SJSA1 (cell line): ENCODE measurements at places on chromosomes 3 and 15.

- no peak for DNase-seq
These were observed 123.1 kb downstream of the ADAMTSL3 start for GRCh38 chr15:83776986-83777385.

GRCh38 chr15:62758126-62758951 is 284.2 kb upstream of the TPM1 start:
- DNase-seq, result peak; percentile 66

DNA sequence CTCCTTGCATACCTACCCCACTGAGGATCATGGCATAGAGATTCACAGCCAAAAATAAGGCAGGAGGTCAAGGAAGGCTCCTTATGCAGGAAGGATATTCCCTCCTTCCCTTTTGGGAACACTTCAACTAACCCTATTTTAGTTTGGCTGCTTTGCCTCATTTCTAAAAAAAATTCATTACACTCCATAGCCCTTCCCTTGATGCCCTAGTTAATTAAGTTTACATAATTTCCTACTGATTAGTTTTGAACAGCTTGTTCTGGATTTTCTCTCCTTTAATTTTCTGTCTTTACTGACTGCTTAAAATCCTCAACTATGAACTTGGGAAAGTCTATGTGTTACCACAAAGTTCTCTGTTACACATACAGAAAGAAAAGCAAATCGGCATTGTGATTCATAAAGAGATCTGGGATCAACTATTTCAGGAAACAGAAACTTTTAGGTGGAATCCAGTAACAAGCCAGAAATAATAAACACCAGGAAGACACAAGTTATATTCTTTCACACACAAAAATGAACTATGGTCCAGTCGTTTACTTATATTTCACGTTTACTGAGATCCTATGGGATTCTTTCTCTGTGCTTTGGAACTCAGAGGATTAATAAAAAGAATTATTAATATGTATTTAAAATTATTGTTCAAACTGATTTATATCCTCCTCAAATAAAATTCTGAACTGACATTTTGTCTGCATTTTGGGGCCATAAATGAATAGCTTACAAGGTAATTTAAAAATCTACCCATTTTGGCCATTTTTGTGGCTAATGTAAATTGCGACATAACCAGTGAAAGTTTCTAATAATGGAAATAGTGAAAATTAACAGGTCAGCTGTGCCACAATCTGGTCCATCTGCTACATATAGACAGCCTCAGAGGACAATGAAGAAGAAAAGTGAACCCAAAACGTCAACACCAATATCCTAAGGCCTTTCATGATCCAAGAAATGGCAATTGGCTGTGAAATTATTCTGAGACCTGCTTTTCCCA is 113.8 kb downstream of the FRMD5 start:
- DNase-seq, result peak; percentile 46

GRCh38 chr3:60017631-60018030 is 967.8 kb upstream of the CFAP20DC start:
- DNase-seq, result no peak

DNA sequence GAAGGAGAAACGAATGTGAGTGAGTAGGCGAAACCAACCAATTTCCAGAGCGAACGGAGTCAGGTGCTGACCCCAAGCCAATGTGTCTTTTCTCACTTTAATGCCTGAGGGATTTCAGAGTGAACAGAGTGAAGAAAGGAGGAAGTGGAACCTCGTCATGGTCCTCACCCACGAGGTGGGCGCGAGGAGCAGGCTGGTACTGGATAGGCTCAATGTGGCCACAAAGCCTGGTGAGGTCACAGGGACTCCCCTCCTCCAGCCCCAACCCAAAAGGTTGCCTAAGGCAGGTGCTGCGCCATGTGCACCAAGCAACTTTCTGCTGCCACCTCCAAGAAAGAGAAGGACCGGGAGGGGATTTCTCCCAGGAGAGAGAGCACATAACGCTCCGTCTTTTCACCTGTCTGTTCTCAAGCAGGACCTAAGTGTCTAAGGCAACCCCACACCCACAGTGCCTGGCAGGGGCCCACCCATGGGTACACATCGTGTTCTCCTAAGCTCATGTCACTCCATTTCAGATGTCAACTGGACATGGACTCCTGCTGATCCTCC is 3.8 kb downstream of the NRROS start:
- no peak for DNase-seq

DNA sequence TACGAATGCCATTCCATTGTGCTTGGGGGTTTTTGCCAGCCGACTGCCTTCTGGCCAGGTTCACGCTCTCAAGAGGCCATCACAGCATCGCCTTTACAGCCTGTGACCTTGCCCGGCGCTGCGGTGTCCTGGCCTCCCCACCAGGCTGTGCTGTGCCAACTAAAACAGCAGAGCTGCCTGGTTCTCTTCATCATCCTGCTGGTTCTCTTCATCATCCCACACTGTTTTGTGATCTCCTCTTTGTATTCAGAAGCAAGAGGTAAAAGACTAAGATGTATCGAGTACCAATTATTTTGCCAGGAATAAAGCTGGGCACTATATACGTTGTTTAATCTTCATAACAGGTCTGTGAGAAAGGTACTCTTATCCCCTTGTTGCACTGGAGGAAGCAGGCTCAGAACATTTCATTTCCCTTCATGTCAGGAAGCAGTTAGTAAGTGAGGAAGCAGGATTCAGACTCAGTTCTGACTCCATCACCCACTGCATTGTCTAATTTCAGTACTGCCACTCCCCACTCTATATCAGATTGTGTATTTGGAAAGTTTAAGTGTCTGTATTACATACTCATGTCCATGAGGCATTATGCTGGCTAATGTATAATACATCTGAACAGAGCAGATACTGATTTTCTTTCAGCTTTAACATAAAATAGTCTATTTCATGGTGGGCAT is 92.7 kb downstream of the LRRC28 start:
- no peak for DNase-seq

- no peak for DNase-seq
These were observed 313.2 kb downstream of the AGBL1 start for GRCh38 chr15:86392874-86393273.

GRCh38 chr3:97353176-97353575 is 411.4 kb upstream of the ARL6 start:
- DNase-seq, result no peak

GRCh38 chr3:123791898-123792297 is 92.2 kb downstream of the MYLK start:
- DNase-seq, result no peak

GRCh38 chr3:114741066-114741465 is 406.0 kb downstream of the ZBTB20 start:
- DNase-seq, result no peak

DNA sequence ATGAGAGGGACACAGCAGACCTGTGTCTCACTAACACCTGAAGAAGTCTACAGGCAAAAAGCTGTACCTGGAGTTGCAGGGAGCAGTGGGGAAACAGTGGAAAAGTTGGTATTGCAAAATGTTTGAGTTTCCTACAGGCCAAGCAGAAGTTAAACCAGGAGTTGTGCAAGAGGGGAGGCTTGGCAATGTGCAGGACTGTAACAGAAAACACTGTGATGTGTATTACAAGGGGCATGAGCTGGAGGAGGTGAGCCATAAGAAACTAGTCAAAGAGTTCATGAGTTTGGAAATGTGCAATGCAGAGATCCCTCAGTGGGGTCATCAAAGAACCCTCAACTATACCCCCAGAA is 47.1 kb upstream of the SERPINI2 start:
- no peak for DNase-seq

DNA sequence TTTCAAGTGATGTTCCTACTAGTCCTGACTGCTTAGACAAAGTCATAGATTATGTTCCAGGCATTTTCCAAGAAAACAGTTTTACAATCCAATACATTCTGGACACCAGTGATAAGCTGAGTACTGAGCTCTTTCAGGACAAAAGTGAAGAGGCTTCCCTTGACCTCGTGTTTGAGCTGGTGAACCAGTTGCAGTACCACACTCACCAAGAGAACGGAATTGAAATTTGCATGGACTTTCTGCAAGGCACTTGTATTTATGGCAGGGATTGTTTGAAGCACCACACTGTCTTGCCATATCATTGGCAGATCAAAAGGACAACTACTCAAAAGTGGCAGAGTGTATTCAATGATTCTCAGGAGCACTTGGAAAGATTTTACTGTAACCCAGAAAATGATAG is 3.8 kb downstream of the TIPARP start:
- DNase-seq, result no peak

- peak; percentile 60 for DNase-seq
These were observed 93.2 kb upstream of the RNF7 start for GRCh38 chr3:141644931-141645330.

DNA sequence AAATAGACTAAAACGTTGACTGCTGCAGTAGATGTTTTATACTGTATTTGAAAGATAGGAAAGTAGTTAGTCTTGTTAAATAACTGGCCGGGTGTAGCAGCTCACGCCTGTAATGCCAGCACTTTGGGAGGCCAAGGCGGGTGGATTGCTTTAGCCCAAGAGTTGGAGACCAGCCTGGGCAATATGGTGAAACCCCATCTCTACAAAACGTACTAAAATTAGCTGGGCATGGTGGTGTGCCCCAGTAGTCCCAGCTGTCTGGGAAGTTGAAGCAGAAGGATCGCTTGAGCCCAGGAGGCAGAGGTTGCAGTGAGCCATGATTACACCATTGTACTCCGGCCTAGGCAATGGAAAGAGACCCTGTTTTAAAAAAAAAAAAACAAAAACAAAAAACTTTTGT is 60.5 kb upstream of the ULK4 start:
- DNase-seq, result no peak

DNA sequence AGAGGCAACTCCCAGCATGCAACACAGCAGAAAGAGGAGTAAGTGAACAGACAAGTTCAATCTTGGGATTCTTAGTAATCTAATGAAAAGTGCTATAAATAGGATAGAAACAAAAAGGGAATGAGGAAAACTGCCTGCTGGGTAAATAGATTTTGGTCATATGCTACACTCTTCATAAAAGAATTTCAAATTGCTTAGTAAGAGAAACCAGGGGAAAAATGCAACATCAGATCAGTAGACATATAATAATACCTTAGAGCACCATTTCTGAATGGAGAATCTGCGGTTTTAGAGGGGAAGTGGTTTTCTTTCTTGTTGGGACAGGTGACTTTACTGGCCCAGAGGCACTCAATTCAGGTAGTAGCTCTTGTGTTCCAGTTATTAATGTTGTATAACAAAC is 13.4 kb upstream of the TBC1D5 start:
- DNase-seq, result no peak

- no peak for DNase-seq
These were observed 24.2 kb downstream of the RNU5B-1 start for GRCh38 chr15:65328506-65329287.

- DNase-seq, result no peak
These were observed 178.6 kb upstream of the TRIM42 start for GRCh38 chr3:140499114-140499757.

DNA sequence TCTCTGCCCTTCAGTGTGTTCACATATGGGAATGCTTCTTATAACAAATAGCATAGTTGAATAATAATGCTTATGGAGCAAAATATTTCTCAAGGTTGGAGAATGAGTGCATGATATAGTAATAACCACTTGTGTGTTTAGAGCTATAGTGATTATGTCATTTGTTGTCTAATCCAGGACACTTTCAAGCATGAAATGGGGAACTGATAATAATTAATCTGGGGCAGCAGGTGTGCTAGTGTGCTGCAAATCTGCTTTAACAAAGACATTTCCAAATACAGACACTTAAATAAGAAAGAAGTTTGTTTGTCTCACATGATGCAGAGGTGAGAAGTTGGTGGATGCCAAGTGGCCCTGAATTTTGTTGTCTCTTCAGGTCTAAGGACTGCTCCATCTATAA is 579.3 kb upstream of the GRM7 start:
- no peak for DNase-seq

GRCh38 chr15:78808550-78808949 is 2.7 kb downstream of the ADAMTS7 start:
- DNase-seq, result no peak

GRCh38 chr15:77295446-77295845 is 124.5 kb downstream of the PEAK1 start:
- DNase-seq, result no peak

- no peak for DNase-seq
These were observed 23.0 kb downstream of the CMTM7 start for GRCh38 chr3:32414522-32415202.

- no peak for DNase-seq
These were observed 277 bp downstream of the FMN1 start for GRCh38 chr15:33194237-33194636.

DNA sequence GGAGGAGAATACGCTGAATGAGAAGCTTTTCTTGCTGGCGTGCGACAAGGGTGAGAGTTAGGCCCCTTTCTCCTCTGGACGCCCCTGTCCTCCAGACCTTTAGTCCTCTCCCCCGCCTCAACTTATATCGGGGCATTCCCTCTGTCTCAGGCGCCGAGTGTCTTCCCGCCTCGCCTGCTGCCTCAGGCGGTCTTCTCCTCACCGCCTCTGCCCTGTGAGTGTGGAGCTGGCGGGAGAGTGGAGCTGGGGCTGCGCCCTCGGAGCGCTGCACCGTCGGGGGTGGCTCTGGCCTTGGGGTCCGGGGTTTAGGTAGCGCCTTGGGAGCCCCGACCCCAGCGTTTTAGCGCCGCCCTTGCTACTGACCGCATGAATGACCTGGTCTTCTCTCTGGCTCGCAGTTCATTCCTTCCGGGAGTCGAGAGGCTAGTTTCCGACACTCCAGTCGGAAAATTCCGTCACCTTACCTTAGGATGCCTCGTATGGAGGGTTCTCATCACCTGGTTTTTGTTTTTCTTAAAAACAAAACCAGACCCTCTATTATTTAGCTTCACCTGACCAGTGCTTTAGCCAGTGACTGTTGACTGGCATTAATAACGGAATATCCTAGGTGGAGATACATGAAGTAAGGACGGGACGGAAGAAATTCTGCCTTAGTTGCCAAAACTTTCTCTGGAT is 985 bp downstream of the TRPC1 start:
- DNase-seq, result peak; percentile 46

DNA sequence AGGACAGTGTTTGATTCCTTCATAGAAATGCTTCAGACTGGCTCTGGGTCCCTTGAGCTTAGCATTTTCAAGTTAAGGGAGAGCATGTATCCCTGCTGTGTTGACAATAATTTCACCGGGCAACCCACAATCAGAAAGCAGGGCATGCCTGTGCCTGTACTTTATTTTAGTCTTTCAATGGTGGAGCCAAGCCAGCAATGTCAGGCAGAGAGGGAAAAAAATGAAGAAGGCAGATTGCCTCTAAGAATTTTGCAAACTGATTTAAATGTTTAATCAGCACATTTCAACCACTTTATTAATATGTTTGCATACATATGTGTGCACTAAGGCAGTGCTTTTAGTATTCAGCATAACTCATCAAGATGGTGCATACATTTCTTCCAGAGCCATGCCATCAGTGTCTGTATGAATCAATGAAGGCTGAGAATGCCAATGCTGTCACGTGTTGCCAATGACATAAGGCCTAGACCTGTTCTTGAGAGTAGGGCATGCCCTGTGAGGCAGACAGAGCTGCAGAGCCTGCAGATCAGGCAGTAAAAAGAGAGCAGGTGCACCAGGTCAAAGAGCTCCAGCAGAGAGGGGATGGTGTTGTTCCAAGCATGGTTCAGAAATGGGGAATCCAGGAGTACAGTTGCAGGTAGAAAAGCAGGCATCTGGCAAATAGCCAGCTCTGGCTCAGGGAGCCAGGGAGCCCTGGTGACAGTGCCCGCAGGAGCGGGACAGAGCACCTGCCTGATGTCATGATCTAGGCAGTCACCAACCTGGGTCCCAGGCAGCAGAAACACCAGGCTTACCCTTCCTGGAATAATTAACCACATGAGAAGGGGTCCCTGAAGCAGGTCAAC is 508.5 kb downstream of the GABRG3 start:
- no peak for DNase-seq
